ENCODE measurements at places on chromosomes 16 and 17.
A peak's percentile ranks its signal among the peaks of the same experiment; 100 is the strongest.

DNA sequence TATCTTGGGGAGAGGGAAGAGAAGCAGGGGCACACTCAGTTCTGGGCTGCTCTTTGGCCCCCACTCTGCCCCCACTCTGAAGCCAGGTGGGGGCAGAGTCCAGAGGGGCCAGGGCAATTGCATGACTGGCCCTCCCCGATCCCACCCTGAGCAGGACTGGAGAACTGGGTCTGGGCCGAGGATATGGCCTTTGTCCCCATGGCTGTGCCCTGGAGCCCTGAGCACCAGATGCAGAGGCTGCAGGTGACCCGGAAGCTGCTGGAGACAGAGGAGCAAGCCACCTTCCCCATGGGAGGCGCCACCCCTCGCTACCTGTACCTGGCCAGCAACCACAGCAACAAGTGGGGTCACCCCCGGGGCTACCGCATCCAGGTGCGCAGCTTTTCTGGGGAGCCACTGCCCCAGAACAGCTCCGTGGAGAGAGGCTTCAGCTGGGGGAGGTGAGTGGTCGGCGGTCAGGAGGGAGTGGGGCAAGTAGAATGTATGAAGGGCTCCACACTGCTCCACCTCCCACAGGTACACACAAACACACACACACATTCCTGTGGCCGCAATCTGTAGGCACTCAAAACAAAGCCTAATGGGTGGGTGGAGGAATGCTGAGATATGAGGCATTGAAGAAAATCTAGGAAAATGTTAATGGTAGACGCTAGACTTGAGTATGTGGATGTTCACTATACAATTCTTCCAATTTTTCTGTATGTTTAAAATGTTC is 21.4 kb downstream of the AOC3 start:
- no peak for DNase-seq

DNA sequence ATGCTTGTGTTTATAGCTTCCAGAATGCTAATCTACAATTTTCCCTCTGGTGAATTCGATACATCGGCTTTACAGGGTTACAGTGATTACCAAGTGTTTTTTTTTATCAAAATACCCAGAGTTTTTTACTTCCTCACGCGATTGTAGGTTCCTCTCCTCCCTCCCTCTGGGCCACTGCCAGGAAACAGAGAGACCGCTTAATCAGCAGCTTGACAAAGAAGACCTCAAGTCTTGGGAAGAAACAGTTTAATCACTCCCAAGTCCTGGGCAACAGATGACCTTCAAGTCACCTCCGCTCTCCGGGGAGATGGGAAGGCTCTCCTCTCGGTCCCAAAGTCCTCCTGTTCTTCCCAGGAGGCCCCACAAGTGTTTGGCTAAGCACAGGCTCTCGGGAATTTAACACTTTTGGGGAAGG is 23.5 kb downstream of the SMTNL2 start:
- no peak for DNase-seq

DNA sequence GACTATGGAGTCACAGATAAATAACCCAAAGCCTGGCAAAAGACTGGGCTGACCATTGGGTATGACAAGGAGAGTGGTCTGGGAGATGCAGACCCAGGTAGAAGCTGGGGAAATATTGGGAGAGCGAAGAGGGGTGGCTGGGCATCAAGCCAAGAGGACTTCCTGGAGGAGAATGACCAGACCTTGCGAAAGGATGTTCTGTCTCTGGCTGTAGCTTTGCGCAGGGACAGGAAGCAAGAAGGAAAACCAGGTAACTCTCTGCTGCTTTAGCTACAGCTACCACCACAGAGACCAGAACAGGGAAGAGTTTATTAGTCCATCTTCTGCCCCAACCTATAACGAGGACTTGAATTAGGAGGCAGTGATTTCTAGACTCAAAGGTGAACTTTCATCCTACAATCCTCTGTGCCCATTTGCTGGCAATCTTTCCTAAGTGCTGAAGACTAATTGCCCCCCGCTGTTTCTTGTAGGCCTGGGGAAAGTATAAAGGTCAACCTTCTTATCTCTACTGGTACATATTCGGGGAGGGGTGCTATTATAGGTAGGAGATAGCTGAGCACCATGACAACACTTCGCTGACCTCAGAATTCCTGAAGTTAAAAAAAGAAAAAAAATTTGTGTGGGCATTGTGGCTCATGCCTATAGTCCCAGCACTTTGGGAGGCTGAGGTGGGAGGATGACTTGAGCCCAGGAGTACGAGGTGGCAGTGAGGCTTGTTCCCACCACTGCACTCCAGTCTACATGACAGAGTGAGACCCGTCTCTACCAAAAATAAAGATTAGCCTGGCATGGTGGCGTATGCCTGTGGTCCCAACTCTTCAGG is 19.1 kb upstream of the KIFC3 start:
- no peak for DNase-seq

GRCh38 chr16:17251496-17251895 is 219.3 kb downstream of the XYLT1 start:
- DNase-seq = no peak

- DNase-seq = no peak
Measured at GRCh38 chr17:2852221-2852620, 56.0 kb downstream of the RAP1GAP2 start.

- peak; percentile 85 for DNase-seq
Measured at GRCh38 chr17:29613352-29613837, 9.3 kb downstream of the CORO6 start.

GRCh38 chr17:80992077-80992947 is 671 bp downstream of the CHMP6 start:
- DNase-seq = peak; percentile 46

DNA sequence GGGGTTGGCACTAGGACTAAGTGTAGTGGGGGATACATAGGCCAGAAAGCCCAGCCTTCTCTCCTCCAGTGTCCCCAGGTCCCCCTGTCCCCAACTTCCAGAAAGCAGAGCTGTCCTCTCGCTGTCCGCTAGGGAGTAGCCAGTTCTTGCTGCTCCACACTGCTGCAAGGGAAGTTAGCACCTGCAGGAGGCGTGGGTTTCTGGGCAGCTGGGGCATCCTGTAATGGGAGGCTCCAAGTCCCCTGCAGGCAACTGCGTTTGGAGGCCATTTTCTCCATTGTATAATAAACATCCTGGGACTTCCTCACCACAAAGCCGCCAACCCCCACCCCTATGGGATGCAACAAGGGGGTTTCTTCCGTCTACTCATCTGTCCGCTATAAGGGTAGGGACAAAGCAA is 1.7 kb downstream of the RPRML start:
- DNase-seq = no peak

GRCh38 chr17:36731811-36732210 is 130.4 kb downstream of the MRM1 start:
- DNase-seq = no peak

DNA sequence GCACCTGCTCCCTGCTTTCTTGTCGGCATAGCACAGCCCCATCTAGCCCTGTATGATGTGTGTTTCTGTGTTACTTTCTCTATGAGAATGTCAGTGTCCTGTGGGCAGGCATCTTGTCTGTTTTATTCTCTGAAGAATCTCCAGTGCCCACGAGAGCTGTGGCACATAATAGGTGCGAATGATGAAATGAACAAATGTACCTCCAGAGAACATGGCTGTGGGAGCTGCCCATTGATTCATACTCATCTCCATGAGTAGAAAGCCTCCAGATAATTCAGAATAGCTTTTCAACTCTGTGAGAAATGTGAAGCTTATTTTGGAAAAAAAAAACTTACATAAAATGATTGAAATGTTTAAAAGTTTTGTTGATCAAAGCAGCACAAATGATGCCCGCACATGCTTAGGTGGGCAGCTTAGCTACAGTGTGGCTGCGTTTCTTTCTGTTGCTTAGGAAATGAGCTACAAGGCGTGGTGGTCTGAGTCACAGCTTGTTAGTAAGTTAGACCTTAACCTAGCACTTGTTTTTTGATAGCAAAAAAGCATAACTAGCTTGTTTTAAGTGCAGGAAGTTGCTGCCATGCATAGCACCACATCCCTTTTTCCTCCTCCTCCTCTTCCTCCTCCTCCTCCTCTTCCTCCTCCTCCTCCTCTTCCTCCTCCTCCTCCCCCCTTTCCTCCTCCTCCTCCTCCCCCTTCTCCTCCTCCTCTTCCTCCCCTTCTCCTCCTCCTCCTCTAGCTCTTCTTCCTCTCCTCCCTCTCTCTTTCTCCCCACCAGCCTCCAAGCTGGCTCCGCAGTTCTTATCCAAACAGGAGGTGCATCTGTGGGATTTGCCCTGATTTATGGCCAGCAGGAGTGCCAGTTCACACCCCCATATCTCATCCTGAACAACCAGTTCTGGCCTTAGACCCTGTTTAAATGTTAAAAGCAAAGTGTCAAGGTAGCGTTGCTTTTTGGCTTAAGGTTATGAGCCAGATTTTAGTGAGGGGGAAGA is 221.5 kb downstream of the IRF8 start:
- no peak for DNase-seq

- DNase-seq = no peak
Measured at GRCh38 chr17:81417049-81417878, 22.0 kb downstream of the BAHCC1 start.

- no peak for DNase-seq
Measured at GRCh38 chr16:78748220-78748929, 648.9 kb downstream of the WWOX start.
